ENCODE measurements at places on chromosomes 1 and 21. TPM values are rescaled to one million over a fixed set of nuclear protein-coding genes. Genes with fewer than 3 reads are reported as not detected.

GRCh38 chr1:161791904-161792655, 26.0 kb downstream of the ATF6 start:
- DNase-seq: peak; percentile 46

DNA sequence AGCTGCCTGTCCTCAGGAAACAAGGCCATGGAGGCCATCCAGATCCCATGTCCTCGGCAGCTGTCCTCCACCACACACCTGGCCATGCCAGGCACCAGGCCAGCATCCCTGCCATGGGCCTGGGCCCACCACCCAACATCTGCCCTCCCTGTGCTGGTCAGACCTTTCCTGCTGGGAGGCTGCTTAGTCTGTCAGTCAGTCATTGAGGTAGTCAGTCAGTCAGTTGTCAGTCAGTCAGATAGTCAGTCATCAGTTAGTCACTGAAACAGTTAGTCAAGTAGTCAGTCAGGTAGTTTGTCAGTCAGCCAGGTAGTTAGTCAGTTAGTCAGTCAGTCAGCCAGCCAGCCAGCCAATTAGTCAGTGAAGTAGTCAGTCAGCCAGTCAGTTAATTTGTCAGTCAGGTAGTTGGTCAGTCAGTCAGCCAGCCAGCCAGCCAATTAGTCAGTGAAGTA, 17.2 kb downstream of the KRTAP10-1 start:
- no peak for DNase-seq

DNA sequence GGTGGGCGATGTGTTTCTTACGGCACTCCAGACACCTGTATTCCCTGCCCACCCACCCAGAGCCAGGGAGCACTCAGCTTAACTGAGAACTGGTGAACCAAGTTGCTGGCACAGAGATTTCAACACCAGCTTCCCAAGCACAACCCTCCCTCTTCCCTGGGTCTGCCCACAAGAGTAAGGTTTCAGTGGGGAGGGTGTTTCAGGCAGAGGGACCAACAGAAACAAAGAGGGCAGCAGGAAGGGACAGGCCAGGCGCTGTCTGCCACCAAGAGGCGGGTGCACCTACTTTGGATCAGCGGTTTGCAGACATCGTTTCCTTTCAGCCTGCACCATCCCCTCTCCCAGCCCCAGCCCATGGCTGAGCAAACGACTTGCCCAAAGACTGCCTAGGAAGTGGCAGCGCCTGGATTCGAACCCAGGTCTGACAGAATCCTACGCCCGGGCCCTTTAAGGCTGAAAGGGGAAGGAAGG, 21.9 kb upstream of the ALDH4A1 start:
- peak; percentile 65 for DNase-seq

DNA sequence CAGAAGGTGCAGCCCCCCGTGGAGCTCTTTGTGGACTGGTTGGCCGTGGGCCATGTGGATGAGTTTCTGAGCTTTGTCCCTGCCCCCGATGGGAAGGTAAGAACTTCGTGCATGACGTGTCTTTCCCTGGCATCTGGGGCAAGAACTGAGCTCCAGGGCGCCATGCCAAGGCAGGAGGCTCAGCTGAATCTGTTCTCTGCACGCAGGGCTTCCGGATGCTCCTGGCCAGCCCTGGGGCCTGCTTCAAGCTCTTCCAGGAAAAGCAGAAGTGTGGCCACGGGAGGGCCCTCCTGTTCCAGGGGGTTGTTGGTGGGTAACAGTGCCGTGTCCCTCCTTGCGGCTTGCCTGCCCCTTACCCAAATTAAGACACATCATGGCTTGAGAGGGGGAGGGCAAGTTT, 27.7 kb downstream of the PADI3 start:
- peak; percentile 98 for DNase-seq

GRCh38 chr21:38469642-38470041, 28.6 kb downstream of the ERG start:
- DNase-seq: no peak

DNA sequence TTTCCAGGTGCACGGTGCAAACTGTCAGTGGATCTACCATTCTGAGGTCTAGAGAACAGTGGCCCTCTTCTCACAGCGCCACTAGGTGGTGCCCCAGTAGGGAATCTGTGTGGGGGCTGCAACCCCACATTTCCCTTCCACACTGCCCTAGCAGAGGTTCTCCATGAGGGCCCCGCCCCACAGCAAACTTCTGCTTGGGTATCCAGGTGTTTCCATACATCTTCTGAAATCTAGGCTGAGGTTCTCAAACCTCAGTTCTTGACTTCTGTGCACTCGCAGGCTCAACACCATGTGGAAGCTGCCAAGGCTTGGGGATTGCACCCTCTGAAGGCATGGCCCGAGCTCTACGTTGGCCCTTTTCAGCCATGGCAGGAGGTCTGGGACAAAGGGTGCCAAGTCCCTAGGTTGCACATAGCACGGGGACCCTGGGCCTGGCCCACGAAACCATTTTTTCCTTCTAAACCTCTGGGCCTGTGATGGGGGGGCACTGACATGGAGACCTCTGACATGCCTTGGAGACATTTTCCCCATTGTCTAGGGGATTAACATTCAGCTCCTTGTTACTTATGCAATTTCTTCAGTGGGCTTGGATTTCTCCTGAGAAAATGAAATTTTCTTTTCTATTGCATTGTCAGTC, 10.0 kb downstream of the HS2ST1 start:
- DNase-seq: no peak

The TSPAN2 gene
- total RNA-seq: 1.4 TPM

GRCh38 chr1:239197871-239198270, 188.5 kb upstream of the CHRM3 start:
- peak; percentile 39 for DNase-seq

The SHISAL2A gene
- total RNA-seq: 0.15 TPM

- peak; percentile 64 for DNase-seq
Observed at GRCh38 chr1:95098196-95098595, 19.0 kb upstream of the TLCD4 start.

The LDLRAD1 gene
- not detected for total RNA-seq

The TFF2 gene
- total RNA-seq: 0.30 TPM
